COR-L47 (cell line): ENCODE measurements at places on chromosomes 12 and 14.
A peak's percentile ranks its signal among the peaks of the same experiment; 100 is the strongest.

GRCh38 chr12:116066381-116067230, 210.9 kb downstream of the MED13L start:
- no peak for DNase-seq

GRCh38 chr12:69150796-69151127, 88.6 kb upstream of the CPSF6 start:
- DNase-seq: no peak

- DNase-seq: no peak
Measured at GRCh38 chr12:18811273-18811672, 73.4 kb downstream of the CAPZA3 start.

- no peak for DNase-seq
Measured at GRCh38 chr14:76654573-76655108, 106.6 kb upstream of the VASH1 start.

DNA sequence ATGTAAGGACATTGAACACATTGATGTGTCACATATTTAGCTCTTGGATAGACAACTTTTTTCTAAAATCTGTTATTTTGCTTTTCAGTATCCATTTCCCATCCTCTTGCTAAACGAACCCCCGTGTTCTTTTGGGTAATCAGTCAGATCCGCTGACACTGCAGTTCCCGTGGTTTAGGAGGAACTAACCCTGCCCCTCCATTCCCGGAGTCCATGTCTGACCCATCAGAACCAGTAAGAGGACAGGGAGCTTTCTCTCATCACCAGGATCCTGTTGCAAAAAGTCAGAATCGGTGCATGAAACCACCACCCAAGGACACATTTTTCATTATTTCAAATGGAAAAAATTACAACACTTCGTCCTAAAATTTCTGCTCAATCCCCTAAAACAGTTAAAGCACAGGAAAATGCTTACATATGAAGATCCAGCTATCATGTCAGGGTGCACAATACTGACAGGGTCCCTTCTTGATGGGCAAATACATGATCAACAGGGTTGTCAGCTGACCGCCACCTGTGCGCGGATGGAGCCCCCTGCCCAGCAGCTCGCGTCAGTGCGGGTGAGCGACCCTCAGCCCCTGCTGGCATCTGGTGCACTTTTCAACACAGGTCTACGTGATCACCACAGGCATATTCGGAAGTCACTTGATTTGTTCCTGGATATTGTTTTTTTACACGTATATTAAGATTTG, 276.8 kb downstream of the ADGRD1 start:
- no peak for DNase-seq

DNA sequence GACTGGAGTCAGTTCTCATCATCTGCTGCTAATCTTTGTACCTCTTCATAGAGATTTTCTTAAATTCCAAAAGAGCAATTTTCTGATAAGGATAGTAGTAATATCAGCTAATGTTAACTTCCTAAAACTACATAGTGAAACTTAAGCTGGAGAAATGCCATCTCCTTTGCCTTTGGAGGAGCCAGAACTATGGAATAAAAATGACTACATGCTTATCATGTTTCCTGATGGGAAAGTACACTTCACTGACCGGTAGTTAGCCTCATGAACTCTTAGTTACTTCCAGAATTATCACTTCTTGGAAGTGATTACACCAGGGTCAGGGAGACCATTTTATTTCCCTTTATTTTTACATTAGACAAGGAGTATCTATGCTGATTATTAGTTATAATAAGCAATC, 1222.1 kb upstream of the TMEM132C start:
- no peak for DNase-seq

DNA sequence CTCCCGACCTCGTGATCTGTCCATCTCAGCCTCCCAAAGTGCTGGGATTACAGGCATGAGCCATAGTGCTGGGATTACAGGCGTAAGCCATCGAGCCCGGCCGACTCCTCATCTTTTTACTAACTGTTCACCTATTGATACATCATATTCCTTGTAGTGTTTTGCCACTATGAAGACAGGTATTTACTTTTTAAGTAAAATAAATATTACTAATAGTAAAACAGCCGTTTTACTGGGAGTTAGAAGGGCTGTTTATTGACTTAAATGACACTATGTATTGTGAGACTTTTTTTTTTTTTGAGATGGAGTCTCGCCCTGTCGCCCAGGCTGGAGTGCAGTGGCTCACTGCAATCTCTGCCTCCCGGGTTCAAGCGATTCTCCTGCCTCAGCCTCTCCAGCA, 51.5 kb downstream of the DIP2B start:
- no peak for DNase-seq

GRCh38 chr14:64715628-64716412, 11.6 kb downstream of the PLEKHG3 start:
- no peak for DNase-seq

DNA sequence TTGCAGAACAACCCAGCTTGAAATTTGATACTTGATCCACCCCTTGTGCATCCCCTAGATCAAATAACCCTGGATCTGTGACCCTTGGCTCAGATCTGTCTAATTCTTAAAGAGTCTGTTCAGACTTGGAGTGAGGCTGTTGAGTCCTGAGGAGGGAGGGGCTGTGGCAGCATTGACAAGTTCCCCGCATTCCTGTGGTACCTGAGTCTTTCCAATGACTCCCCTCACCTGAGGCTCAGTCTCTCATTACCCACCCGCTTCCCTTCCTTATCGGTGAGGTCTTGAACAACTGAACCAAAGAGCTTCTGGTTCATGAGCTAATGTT, 16.1 kb upstream of the HDAC7 start:
- no peak for DNase-seq

- peak; percentile 81 for DNase-seq
Measured at GRCh38 chr14:77985211-77985615, 185.0 kb upstream of the NRXN3 start.

- DNase-seq: peak; percentile 13
Measured at GRCh38 chr14:33561488-33562175, 389.2 kb downstream of the EGLN3 start.

GRCh38 chr14:52267501-52268278, at the start of gene PTGDR:
TSS of gene PTGDR (plus strand) at chr14:52267698. CDS start at chr14:52267815, 117 bp downstream.
- DNase-seq: no peak

- no peak for DNase-seq
Measured at GRCh38 chr14:92970271-92970670, 47.3 kb downstream of the CHGA start.
